Stimulated activated CD8-positive, alpha-beta memory T cell treated with anti-CD3 and anti-CD28 coated beads, Interleukin-2, amount 100 ng/mL, for 1 hour (primary cell): ENCODE measurements at places on chromosomes 7 and 10.

DNA sequence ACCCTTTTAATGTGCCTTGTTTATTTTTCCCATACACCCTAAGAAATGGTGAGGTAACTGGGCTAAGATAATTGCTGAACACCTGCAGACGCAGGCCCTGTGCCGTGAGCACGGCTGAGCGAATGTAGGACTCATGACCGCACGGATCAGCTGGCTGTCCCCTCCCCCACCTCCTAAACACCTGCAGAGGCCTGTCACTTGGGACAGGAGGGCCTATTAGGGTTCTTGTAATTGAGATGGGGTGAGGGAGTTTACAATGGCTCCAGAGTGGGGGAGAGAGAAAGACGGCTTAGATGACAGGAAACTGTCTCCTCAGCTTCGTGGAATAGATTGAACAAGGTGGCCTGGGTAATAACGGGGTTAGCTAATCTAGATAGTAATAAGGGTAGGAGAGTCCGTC is 291.7 kb upstream of the HABP2 start:
- no peak for DNase-seq

DNA sequence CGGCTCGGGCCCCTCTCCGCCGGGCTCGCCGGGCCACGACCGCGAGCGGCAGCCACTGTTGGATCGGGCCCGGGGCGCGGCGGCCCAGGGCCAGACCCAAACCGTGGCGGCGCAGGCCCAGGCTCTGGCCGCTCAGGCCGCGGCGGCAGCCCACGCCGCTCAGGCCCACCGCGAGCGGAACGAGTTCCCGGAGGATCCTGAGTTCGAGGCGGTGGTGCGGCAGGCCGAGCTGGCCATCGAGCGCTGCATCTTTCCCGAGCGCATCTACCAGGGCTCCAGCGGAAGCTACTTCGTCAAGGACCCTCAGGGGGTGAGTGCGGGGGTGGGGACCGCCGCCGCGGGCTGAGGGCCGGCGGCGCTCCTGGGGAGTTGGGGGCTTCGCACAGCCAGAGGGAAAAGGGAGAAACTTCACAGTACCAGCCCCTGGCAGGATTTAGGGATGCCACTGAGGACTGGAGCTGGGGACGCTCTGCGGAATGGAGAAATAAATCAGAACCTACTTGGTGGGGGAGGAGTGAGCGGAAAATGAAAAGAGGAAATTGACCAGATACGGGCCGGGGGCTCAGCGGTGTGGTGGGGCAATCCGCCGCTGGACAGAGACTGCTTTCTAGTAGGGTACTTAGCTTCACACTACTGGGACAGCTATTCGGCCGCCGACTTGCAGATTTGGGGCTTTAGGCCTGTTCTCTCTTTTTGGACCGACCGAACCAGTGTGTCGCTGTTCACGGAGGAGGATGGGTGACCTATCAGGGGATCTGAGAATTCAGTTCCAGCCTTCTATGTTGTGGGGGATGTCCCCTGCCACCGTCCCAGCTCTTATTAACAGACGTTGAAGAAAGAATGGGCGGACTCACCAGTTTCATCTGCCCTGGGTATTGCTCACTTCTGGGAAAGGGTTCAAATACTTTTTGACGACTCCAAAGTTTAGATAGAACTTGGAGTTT is 669 bp downstream of the PI4K2A start:
- no peak for DNase-seq

- DNase-seq = no peak
Measured at GRCh38 chr10:43249151-43249961, 17.5 kb downstream of the RASGEF1A start.

GRCh38 chr10:50740293-50740648 is 535 bp downstream of the ASAH2B start:
- no peak for DNase-seq

GRCh38 chr10:74171625-74172024 is 20.6 kb downstream of the ADK start:
- DNase-seq = no peak

DNA sequence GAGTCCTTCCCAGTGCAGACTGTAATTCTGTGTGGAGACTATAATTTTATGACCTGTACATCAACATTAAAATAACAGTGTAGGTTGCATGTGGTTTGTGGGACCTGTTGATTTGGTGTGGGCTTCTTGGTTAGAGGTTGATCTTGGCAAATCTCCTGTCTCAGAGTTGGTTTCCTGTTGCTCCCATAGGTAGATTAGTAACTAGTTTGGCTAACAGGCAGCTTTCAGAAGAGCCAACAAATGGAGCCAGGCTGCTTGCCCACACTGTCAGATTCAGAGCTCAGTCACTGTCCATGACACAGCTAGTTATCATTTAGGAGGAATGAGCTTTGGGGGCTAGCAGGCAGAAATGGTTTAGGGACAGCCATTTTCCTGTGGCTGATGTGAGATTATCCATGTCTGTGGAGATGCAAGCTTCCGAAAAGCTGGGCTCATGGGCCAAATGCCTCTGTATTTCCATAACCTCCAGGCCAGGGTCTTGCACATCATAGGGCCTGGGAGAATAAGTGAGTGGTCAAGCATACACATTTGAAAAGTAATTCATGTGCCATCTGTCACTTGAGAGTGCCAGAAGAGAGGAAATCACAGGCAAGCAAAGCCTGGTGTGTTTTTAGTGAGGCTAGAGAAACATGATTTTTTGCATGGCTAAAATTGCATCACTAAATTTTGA is 33.4 kb downstream of the CCM2 start:
- DNase-seq = no peak

DNA sequence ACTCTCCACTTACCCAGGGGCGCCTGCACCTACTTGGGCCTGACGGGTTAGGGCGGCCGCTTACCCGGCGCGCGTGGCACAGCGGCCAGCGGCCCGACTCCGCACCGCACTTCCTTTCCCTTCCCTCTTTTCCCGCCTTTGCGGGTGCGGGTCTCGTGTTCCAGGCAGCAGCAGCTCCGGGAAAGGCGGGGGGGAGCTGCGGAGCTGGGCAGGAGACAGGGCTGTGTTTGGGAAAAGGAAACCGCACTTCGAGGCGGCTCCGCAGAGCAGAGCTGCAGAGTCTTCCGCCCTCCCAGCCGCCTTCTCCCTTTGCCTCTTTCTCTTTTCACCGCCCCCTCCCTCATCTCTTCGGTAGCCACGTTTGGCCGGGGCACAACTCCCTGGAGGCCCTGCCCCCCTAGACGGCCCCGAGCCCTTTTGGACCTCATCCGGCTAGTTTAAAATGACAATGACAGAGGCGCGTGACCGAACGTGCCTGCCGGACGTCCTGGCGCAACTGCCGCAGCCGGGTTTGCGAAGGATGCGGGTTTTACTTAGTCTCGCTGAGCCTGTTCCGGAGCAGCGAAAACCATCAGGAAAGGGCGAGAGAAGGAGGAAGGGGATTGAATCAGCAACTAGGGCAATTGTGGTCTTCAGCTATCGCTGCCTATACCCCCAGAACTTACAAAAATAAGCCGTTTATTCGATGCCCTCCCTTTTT is 7.9 kb upstream of the PAX2 start:
- DNase-seq = no peak

GRCh38 chr10:29714096-29714874 is 79.5 kb upstream of the SVIL start:
- DNase-seq = no peak

DNA sequence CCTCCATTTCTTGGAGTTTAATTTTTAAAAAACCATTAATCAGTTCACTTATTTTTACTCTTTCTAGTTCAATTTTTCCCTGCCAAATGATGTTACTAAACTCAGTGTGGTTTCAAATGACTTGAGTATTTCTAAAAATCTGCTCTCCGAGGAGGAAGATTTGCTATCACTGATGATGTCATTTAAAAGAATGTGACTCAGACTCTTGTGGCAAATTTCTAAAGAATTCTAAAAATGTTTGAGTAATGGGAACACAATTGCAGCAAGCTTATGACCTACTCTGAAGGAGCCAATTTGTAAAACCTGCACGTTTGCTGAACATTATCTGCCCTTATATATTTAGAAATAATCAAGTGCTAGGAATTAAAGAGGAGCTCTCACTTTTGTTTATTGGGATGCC is 88.6 kb downstream of the SPAG6 start:
- no peak for DNase-seq

GRCh38 chr7:73978661-73979563 is 49.1 kb upstream of the ELN start:
- DNase-seq = no peak

- no peak for DNase-seq
Measured at GRCh38 chr7:129536323-129536722, 34.0 kb downstream of the SMKR1 start.

DNA sequence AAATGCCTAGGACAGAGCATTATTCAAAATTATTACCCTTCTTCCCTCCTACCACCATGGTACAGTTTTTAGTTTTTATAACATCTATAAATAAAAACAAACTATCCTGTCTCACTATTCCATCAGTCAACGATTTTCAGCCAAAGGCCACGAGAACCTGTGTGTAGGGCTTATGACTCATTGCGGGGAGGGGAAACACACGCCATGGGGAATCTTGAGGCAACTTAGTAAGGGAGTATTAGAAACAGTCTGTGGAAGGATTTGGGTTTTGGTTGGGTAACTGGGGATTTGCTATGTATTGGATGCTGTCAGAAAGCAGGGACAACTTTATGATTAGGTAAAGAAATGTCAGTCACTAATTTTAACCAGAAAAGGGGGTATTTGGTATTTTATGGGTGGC is 14.7 kb downstream of the GPR141 start:
- DNase-seq = no peak

GRCh38 chr10:5504146-5505072 is 5.0 kb upstream of the CALML5 start:
- DNase-seq = no peak

GRCh38 chr7:1225441-1226185 is 7.1 kb upstream of the UNCX start:
- no peak for DNase-seq

DNA sequence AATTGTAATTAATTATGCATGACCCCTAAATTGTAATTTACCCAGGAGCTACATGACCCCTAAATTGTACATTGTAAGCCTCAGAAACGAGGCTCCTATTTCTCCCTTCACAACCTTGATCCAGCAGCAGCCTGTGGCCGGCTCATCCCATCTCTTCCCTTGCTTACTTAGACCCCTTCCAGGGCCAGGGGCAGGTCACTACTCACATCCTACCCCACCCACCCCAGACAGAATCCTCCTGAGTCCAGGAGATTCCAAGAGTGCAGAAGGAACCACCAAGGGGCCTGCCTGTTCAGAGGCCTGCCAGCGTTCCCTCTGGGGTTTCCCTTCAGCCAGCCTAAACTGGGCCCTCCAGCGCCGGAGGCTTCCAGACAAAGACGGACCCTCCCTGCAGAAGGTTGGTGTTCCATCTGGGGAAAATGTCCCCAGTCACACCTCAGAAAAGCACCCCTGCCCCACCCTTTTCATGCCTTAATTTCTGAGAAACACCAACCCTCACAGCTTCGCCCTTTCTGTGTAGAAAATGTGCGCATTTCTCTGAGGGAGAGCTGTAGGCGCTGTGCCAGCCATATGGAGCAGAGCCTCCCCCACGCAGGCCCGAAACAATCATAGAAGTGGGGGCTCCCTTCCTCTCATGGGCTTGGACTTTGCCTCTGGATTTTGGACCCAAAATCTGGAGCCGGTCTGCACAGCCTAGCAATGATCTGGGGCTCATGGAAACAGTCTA is 19.2 kb downstream of the LEP start:
- no peak for DNase-seq

DNA sequence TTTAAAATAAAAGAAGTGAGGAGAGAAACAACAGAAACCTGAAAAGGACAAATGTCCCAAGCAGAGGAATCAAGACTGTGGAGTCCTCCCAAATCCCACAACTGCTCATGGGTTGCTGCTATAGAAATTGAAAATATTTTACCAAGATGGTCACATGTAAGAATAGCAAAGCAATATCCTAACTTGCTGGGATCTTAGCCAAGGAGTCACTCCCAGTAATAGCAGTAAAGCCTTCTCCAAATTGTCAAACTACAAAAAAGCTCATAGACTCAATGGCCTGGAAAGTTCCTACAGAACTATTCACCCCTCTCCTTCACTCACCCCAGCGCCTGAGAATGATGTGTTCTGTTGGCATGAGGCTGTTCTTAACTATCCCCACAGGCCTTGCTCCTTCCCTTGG is 186.5 kb downstream of the ELMO1 start:
- no peak for DNase-seq

DNA sequence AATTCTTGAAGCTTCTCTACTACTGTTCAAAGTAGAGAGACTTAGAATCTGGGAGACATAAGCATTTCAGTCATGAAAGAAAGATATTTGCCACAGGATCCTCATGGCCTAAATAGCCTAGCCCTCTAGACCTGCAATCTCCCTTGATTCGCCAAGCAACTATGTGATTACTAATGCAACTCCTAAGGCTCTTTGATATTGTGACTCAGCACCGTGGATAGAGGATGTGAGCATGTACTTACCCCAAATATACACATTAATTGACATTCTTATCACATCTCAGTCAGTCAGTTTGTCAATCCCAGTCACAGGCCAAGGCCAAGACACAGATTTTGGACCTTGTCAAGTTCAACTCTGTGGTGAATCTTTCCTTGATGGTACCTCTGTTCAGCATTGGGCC is 42.6 kb downstream of the GPR37 start:
- no peak for DNase-seq
